ENCODE measurements at places on chromosomes 6 and 20.

DNA sequence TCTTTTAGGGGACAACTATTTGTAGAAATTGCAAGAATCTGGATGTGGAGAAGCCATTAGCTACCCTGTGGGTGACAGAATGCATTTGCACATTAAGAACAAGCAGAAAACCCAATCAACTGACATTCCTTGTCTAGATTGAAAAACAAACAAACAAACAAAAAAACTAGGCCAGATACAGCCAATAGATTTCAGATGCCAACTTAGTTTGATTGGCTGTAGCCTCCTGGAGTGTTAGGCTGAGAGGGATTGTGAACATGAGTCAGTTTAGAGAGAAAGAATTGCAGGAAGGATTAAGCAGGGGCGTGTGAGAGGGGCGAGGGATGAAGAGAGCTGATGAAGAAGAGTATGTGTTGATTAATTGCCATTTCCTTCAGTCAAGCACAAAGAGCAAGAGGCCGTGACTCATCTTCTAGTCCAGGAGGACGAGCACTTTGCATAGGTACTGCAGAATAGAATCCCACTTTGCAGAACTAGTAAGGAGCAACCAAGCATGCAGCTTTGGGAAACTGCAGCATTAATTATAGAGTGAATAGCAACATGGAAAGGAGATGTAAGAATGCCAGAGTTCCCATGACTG is 188.0 kb upstream of the RAB32 start:
- DNase-seq = no peak

GRCh38 chr6:21726676-21727075 is 133.1 kb downstream of the SOX4 start:
- no peak for DNase-seq

- DNase-seq = no peak
These were observed 10.4 kb upstream of the COL10A1 start for GRCh38 chr6:116136373-116136772.

- DNase-seq = no peak
These were observed 86.8 kb downstream of the ZFP64 start for GRCh38 chr20:52104546-52105441.

DNA sequence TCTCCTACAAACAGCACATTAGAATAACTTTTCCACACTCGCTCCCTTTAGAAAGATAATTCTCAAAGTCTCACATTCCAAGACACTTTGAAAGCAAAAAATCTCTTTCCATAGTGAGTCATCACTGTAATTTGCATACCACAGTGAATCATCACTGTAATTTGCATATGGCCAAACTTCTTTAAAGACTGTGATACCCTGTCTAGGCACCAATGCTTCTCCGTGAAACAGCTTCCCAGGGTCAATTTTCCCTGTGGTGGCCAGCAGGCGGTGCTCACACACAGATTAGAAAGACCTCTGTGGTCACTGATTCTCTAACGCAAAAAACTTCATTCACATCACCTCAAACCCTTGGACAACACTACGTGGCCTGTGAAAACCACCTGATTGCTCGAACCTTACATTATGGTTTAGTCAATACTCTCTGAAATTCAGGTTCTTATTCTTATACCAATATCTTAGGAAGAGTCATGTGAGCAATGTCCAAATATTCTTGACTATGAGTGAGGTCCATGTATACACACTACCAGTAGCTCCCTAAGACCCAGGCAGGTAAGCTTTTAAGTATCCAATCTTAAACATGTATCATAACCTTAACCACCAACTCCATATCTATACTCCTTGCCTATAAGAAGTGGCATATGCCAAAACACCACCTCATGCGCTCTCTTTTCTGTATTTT is 78.5 kb upstream of the PHACTR1 start:
- DNase-seq = peak; percentile 80

DNA sequence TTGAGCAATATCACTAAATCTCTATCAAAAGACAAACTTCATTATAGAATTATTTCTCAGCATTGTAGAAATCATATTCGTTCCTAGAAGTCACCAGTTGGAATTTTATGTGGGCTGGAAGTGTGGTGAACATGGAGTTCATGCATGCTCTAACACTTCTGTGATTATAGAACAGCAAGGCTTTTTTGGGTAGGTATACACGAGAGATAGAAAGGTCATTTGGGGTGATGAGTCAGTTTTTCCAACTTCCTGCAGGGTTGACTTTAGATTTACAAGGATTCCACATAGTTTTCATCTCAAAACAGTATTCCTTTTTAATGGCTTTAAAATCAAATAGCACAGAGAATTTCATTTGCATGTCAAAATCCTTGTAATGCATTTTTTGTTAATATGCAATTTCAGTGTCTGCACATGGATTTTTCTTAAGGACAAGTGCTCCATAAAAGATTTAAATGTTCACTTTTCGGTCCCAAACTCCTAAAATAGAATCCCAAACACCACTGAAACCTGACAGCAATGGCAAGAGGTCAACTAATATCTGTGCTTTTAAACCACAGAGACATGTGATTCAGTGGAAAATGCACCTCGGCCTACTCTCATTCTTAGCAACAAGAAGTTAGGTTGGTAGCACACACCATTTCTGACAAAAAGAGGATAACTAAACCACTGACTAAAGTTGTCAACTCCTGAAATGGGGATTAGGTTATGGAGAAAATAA is 211.0 kb downstream of the MOXD1 start:
- DNase-seq = no peak

DNA sequence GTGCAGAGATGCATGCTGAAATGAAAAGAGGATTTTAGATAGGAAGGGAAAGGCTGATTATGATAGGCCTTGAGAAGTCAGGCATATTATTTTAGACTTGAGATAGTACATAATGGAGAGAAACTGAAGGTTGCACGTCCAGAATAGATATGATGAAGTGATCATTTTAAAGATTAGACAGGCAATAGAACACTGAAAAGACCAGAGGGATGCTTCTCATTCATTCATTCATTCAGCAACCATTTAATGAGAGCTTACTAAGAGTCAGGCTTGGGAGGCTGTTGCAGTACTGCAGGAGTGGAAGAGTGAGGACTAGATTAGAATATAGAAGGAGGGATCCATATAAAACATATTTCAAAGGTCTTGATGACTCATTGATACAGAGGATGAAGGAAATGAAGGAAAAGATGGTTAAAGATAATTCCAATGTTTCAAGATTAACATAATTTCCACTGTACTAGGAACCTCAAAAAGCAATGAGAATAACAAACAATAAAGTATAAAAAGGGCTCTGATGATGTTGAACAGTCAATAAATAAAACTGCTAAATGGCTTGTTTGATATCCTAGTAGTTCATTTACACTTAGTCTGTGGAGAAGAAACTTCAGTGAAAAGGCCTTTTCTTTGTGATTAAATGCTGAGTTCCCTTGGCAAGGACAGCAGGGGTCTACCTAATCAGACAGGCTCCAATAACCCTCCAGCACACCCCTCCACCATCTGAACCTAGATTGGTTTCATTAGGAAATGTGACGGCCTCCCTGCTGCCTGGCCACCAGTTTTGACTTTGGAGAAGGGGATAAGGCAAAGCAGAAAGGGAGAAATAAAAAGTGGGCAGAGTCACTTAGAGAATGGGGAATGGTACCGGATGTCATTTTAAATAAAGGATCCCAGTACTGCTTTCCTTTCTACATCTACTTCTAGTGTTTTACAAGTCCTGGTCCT is 5.3 kb upstream of the FBXO9 start:
- DNase-seq = no peak

- no peak for DNase-seq
These were observed 53.3 kb downstream of the SLC22A23 start for GRCh38 chr6:3403238-3404173.

DNA sequence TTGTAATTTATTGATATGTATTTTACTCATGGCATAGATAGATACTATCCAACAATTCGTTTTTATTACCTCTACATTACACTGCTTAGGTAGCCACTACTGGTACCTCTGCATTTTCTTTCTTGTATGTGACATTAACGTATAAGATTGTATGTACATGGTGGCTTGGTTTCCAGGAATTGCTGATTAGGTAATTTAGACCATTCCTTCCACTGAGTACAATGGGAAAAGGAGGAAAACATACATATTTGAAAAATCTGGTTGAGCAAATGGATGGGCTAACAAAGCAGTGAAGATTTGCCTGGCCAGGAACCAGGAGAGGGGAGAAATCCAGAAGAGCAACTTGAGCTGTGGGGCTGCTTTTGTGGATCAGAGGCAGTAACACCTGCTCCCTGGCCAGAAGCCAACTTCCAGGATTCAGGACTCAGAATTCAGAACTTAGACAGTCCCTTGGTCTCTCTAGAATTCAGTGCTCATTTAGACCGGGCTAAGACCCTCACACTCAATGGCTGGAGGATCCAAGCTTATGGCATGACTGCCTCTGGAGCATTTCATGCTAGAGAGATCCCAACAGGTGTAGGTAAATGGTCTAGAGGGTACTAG is 17.9 kb upstream of the MICB start:
- no peak for DNase-seq

DNA sequence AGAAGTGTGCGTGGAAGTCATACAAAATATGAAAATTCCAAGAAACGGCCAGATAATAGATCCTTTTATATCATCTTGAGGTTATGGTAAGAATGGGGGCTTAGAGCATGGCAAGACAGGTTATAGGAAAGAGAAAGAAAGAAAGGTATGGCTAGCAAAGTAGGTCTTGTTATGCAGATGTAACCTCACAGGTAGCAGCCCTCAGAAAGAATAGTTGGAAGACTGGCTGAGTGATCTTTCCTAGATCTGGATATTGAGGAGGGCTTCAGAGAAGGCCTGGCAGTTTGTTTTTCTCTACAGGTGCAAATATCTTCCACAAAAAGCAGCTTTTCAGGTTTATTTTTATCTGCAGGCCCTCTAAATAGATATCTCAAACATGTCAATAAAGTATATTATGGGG is 679.5 kb downstream of the KHDRBS2 start:
- no peak for DNase-seq

- no peak for DNase-seq
These were observed 160.9 kb downstream of the DTNBP1 start for GRCh38 chr6:15501826-15502445.

DNA sequence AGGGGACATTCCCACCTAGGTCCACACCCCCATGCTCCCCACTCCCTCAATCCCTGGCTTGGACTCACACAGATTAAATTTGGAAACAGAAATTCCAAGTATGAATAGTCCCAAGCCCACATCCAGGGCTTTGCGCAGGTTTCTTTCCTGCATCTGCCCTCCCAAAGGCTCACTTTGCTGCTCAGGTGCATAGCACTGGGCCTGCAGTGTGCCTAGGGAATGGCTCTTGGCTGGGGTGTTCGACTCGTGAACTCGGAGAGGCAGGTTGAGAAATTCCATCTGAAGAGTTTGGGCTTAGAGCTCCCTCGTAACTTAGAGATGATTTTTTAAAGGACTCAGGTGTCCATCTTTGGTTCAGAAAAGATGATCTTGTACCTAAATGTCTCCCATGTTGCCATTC is 14.8 kb upstream of the SF3B5 start:
- DNase-seq = no peak

DNA sequence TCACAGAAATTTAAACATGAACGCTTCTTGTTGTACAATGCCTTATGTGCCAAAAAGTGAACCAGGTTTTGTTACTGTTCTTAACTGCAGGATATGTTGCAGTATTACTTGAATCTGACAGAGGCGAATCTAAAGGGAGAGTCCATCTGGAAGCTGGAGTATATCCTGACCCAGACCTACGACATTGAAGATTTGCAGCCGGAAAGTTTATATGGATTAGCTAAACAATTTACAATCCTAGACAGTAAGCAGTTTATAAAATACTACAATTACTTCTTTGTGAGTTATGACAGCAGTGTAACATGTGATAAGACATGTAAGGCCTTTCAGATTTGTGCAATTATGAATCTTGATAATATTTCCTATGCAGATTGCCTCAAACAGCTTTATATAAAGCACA is 19.9 kb downstream of the SMPDL3A start:
- no peak for DNase-seq

- peak; percentile 57 for DNase-seq
These were observed 11.0 kb downstream of the SLC29A1 start for GRCh38 chr6:44234101-44235025.

- no peak for DNase-seq
These were observed 103.1 kb downstream of the EPB41L2 start for GRCh38 chr6:130959951-130960350.

- DNase-seq = no peak
These were observed 2.3 kb downstream of the RNF144B start for GRCh38 chr6:18389479-18389878.

DNA sequence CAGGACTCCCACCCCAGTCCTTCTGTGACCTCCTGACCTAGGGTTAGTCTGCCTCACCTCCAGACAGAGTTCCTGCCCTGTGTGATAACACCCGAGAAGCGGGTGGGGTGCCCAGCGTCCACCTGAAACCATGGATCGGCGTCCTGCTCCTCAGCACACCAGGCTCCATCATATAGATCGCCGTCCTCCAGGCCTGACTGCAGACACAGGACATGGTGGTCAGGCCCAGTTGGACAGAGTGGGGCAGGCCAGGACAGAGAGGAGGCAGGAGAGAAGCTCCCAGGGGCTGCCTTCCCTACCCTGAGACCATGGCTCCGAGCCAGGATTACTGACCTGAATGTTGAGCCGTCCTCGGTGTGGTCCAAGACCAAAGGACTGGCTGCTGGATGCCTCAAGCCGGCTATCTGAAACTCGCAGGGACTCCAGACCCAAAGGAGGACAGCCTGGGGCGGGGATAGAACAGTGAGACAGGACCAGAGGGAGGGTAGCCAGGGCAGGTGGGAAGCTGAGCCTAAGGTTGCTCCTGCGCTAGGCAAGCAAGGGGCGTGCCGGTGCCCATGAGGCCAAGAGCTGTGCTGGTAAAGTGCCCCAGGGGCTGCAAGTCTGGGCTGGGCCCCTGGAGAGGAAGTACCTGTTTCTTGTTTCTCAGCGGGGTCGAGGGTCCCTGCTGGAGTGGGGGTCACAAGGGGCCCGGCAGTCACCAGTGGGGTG is 2.2 kb downstream of the CPXM1 start:
- no peak for DNase-seq

GRCh38 chr20:41214666-41215065 is 77.3 kb downstream of the PLCG1 start:
- DNase-seq = no peak

DNA sequence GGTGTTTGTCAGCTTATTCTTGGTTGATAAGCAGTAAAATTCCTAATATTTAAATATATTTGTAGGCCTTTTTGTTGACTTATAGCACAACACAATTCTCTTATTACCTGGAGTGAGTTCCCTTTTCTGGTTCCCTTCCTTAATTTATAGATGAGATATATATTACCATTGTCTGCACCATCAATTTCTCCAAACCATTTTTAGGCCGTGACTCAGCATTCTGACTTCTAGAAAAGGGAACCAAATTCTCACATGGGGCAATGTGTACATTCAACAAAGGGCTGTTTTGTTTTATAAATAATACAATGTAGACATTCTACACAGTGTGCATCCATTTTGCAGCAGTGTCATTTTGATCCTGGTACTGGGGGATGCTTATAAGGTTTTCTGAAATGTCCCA is 52.8 kb downstream of the NCOA7 start:
- DNase-seq = no peak

DNA sequence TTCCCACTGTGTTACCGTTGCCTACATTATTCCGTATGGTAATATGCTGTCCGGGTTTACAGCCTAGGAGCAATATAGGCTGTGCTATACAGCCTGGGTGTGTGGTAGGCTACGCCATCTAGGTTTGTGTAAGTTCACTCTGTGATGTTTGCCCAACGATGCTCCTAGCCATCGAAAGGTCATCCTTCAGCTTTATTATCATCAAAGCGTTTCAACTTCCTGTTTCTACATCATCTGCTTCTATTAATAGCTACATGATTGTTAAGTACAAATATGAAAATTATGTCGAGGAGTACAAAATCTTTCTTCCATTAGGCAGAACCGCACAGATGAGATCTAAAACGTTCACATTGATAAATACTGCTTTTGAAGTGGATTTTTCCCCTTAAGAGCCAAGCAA is 69.9 kb downstream of the PPP1R14C start:
- no peak for DNase-seq

GRCh38 chr6:151940307-151940706 is 132.8 kb downstream of the ESR1 start:
- no peak for DNase-seq
